Myometrial cell (primary cell): ENCODE measurements at places on chromosomes 7 and 10. TPM values are rescaled to one million over a fixed set of nuclear protein-coding genes. Genes with fewer than 3 reads are reported as not detected.

The GHRHR gene
- not detected in 2 replicates for total RNA-seq

The ELMO1 gene
- not detected in 2 replicates for total RNA-seq

The NEBL gene
- total RNA-seq: 3.7 and 4.3 TPM in 2 replicates

The HDAC9 gene
- 2.0 and 4.6 TPM in 2 replicates for total RNA-seq

The ARHGAP21 gene
- total RNA-seq: 64.0 and 76.9 TPM in 2 replicates
